ENCODE measurements at places on chromosomes 2 and 18. TPM values are rescaled to one million over a fixed set of nuclear protein-coding genes. Genes with fewer than 3 reads are reported as not detected.

DNA sequence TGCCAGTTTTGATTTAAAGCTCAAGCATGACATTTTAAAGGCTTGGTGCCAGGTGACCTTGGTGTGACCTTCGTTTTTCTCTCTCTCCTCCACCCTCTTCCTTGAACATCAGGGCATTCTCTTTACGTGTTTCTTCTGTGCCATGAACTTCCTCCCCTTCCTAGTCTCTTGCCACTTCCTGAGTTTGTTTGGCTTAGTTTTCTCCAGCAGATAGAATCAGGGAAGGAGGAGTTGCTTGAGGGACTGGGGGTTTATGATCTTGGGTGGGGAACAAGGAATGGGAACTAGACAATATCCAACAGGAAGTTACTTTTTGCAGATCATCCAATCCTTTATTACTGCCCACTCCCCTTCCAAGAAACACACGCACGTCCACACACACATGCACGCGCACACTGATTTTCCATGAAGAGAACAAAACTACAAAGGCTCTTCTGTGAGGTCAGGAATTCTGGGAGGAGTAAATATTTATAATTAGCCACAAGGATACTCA, 210.6 kb upstream of the EPAS1 start:
- DNase-seq, result no peak

- no peak for DNase-seq
These were observed 105.9 kb upstream of the AQP4 start for GRCh38 chr18:26971409-26971808.

DNA sequence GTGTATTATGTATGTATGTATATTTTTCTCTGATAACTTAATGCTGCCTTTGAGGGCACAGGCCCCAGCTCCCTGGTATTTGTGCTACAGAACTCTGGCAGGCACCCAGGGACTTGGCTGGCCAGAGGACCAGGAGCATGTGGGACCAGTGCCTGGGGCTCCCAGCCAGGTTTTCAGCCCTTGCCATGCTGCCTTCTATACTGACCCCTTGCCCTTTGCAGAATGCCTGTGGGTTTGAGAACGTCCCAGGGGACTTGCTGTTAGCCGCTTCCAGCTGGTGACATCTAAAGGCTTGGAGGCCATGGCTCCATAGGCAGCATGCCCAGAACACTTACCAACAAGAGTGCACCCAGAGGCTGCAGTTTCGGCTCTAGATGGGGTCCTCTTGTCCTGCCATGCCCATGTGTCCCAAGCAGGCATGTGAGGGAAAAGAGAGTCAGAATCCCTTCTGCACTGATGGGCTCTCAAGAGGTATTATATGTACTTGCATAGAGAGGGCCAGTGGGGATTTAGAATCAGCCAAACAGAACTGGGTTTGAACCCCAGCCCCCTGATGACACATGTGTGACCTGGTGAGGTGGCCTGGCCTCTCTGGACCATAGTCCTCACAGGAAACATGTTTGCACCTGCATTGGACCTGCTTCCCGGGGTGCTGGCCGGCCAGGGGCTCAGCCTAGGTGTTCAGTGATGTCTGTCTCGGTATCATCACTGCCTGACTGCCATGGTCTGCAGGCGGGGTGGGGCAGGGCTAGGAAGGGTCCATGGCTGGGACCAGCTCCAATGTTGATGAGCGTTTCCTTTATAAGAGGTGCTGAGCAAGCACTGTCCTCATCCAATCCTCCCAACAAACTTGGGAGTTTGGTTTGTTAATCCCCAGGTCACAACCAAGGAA, 119.2 kb upstream of the FHL2 start:
- no peak for DNase-seq

DNA sequence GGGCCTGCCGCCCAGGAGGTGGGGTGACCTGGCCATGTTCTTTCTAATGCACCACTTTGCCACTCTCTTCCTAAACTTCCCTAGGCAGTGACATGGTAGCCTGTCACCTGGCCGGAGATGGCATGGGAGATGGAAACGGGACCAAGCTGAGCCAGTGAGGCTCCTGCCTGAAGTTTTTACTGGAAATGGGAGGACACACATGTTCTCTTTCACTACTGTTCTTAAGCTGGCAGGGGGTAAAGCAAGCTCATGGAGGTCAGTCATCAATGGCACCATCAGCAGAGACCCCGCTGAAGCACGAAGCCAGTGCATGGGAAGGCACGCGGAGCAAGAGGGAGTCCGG, 50.7 kb downstream of the ATIC start:
- DNase-seq, result no peak

Gene CIDEA
- not detected for total RNA-seq

Gene TUBA3E
- total RNA-seq, result not detected

Gene CD207
- not detected for total RNA-seq

Gene MEP1B
- not detected for total RNA-seq

Data from T-cell (primary cell).